ENCODE measurements at places on chromosomes 2 and 18.

DNA sequence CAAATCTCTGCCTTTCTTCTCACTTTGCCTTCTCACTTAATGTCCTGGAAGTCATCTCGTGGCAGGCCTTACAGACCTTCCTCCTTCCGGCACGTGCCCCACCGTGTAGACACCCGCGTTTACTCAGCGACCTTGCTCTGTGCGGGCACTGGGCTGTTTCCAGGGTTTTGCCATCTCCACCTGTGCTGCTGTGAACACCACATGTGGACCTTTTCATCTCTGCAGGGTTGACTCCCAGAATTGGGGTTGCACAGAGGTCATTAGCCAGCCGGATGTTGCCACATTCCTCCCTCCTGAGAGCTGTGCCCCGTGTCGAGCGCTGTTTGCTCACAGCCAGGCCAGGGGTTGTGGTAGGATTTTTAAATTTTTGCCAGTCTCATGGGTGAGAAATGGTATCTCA is 25.4 kb downstream of the KCNG2 start:
- no peak for DNase-seq

DNA sequence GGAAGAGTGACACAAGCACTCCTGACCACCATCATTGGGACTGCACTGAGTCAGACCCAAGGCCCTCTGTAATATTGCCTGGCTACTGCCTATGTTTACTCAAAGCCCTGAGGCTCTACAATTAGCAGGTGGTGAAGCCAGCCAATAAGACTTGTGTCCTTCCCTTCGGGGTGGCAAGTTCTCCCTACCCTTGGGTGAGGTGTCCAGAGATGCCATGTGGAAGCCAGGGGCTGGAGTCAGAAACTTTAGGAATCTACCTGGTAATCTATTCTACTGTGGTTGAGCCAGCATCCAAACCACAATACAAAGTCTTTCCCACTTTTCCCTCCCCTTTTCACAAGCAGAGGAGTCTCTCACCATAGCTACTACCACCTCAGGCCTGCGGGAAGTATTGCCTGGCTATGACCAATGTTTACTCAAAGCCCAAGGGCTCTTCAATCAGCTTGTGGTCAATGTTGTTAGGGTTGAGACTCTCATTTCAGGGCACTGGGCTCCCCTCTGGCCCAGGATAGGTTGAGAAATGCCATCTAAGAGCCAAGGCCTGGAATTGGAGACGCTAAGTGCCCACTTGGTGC is 17.6 kb downstream of the DHRS9 start:
- DNase-seq: no peak

DNA sequence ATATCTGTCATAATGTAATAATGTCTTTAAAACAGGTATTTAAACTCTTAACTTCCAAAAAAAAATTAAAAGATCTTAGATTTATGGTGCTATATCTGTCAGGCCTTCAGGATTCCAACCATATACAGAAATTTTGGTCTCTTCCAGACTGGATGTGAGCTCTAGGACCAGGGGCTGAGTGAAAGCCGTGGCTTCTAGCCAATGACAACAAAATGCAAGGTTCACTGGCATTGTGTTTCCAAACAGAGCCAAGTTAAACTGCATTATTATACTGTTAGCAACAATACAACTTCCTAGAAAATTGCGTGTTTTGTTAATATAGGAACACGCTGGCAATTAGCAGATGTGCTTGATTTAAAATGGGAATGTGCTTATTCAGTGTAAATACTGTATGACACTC is 809.8 kb upstream of the SOX11 start:
- no peak for DNase-seq

DNA sequence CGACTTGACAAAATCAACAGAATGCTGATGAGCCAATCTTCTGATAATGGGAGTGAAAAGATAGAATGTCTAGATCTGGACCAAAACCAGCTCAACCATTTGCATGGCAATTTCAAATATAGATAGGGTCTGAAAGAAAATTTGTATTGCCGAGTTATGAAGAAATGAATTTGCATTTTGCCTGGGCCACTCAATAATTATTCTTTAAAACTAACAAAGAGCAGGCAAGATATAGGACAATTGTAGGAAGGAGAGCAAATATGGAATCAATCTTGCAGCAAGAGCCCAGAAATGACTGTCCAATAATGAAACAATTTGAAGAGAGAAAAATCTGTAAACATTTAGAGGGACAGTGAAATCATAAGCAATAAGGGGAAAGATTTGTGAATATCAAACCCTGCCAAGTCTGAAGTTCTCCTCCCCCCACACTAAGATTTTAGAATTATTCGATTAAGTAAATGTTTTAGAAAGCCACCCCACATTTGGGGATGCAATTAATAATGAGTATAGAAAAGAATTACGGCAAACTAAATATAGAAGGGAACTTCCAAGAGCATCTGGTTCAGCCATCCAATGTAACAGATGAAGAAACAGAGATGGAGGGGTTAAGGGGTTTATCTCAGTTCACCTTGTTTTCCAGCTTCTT is 377.4 kb downstream of the SETBP1 start:
- DNase-seq: no peak

- no peak for DNase-seq
Measured at GRCh38 chr18:13989199-13989598, 73.9 kb upstream of the MC2R start.

- no peak for DNase-seq
Measured at GRCh38 chr2:167862782-167863181, 384.6 kb downstream of the STK39 start.

DNA sequence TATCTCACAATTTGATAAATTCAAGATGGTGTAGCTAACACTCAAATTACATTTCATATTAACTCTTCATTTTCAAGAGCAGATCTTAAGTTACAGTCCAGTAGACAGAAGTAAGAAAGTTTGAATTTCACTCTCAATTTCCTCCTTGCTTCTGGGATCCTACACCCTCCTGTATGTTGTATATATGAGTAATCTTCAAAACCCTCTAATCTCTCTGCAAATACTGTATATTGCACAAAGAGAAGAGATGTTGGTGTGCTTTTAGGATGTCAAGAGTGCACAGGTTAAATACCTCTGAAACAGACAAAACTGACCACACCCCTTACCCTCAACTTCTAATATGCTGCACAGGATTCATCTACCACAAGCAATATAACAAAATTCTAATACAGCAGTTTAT is 6.7 kb downstream of the CHST9 start:
- DNase-seq: no peak

GRCh38 chr2:241751776-241752175 is 17.3 kb downstream of the D2HGDH start:
- DNase-seq: no peak

- DNase-seq: no peak
Measured at GRCh38 chr2:98727369-98728087, 3.4 kb downstream of the MGAT4A start.

DNA sequence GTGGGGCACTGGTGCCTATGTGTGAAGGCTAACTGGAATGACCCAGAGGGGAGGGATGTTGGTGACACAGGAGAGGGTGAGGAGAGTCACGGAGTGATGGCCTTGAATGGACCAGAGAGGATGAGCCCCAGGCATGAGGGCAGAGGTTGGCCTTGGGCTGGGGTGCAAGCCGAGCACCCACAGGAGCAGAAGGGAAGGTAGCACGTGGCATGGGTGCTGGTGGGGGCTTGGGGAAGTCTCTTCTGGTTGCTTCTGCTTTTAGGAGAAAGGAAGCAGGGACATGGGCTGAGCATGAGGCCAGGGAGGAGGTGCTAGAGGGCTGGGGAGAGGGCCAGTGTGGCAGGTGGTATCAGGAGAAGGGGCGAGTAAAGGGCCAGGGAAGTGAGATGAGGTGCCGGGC is 183.8 kb downstream of the DYSF start:
- DNase-seq: no peak

DNA sequence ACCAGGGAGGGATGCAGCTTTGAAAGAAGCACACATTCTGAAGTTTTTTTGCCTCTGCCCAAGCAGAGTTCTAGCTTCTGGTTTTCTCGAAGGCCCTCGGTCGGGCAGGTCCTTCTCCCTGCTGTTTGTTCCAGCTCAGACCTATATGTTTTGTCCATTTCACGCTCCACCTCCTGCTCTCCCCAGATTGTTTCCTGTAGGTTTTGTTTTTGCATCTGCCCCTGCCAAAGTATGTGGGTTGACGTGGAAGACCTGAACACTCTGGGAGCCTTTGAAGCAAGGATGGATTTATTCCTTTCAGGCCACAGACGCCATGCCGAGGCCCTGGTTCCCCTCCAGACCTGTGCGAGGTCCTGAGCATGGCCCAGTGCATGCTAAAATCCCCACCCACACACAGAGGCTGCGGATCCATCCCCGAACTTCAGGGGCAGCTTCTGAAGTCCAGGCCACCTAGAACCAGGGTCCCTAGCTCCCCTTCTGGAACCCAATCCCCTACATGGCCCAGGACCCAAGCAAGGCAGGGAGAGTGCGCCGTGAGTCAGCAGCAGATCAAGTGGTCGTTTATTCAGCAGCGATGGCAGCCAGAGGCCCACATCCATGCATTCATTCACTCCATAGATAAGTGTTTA is 205.4 kb downstream of the KLHL29 start:
- DNase-seq: no peak

GRCh38 chr18:63238693-63239075 is 80.9 kb downstream of the BCL2 start:
- no peak for DNase-seq

DNA sequence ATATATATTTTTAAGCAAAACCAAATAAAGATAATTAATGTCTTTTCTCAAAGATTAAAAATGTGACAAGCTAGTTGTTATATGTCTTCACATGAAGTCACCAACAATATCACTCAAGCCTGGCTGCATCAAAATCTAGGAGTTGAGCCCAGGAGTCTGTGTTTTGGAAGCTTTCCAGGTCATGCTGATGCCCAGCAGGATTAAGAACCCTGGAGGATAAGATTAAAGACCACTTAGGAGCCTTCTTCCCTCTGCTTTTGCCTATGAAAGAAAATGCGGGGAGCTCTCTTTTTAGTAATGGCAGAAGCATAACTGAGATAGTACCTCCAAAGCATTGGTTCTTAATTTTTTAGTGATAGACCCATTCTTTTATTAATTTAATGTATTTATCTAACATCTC is 157.4 kb downstream of the ASXL3 start:
- no peak for DNase-seq

GRCh38 chr18:47987388-47987699 is 56.9 kb upstream of the SMAD2 start:
- no peak for DNase-seq

DNA sequence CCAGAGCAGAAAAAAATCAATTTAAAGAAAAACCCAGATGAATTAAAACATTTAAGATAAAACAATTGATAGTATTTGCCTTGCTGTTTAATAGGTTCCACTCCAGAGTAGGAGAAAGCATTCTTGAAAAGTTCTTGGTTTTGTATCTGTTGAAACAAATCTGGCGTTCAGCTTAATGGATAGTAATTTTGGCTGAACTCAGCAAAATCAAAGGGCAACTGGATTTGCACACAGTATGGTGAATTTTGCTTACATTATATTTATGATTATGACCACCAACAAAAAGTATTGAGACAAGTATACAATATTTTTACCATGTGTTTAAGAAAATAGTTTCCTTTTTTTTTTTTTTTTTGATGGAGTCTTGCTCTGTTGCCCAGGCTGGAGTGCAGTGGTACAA is 34.0 kb downstream of the SLC4A10 start:
- DNase-seq: no peak

- no peak for DNase-seq
Measured at GRCh38 chr2:134009440-134009839, 244.4 kb upstream of the MGAT5 start.
